ENCODE measurements at places on chromosomes 4 and X.

DNA sequence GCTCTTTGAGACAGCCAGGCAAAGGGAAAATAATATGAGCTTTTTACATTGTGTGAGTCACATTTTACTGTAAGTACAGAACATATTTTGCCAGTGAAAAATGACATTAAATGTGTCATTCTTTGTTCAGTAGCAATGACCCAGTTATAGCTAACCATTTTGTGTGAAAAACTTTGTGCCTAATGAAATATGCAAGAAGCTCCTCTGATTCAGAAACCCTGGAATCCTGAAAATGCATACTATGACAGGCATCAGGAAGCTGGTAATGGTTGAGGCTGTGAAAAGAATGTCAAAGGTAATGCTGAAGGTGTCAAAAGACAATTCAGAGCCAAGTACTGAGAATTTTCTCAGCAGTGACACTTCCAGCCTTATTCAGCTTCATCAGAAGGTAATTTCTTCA, 549.5 kb upstream of the SMIM31 start:
- DNase-seq: no peak

DNA sequence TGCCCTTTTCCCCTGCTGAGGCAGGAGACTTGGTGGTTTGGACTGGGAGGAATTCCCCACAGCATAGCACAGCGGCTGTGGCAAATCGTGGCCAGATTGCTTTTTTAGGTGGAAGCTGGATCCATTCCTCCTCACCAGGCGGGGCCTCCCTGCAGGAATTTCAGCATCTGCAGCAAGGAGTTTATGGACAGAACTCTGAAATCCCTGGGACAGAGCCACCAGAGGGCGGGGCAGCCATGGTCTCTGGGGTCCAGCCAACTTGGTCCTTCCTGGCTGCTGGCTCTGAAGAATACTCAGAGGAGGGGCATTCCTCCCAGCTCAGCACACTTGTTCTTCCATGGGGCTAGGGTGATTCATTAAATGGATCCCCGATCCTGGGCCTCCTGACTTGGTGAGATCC, 794.3 kb downstream of the SH3BGRL start:
- no peak for DNase-seq

DNA sequence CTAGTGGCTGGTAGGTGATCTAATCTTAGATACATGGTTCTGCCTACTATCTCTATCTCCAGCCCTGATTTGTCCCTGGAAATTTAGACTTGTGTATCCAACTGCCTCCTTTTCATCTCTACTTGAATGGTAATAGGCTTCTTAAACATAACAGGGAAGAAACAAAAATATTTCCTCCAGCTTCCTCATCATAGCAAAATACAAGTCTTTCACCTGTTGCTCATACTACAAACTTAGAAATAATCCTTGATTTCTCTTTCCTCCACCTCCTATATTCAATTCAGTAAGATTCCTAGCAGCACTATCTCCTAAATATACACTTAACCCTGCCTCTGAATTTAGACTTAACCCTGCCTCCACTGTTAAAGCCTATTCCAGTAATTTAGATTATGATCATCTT, 373.3 kb upstream of the ACTRT1 start:
- no peak for DNase-seq

DNA sequence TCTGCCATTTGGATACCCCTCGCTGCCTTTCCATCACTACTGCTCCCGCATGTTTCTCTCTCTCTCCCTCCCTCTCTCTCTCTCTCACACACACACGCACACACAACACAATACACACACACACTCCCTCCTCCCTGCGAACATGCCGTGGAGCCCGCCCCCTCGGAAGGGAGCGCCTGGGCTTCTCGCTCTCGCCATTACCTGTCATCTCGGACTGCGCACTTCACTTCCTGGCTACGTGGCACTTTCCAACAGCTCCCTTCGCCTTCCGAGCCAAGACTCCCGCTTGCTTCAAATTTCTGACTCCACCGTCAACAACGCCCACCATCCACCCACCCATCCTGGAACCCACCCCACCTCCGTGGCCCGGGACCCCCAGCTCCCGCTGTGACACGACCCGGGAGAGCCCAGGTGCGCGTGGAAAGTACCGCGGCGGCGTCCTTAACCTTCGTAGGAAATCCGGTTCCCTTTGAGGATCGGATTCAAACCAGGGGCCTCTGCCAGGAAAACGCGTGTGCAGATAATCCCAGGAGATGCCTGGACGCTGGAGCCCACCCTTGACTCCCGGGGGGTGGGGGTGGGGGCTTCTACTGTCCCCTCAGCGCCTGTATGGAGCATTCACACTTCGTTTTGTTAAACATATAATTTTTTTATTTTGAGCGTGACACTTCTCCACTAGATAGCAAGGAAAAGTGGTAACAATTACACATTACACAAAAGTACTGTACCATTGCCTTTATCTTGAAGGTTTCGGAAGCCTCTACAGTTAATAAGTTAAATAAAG, 12.5 kb downstream of the ARX start:
- no peak for DNase-seq

DNA sequence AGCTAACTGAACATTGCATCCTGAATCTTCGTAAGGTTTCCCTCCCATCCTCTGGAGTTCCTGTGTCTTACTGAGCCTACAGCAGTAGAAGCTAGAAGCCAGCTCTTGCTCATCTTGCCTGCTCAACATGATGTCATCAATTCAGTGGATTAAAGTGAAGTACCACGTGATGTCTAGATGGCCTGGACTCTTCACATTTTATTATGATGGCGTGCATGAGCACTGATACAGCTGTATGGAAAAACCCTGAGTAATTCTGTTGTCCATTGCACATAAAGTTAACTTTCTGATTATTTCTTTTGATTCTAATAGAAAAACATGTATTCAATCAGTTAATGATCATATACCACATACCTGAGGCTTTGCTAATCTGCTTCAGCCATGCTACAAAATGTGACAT, 2387.7 kb upstream of the TENM3 start:
- no peak for DNase-seq

GRCh38 chr4:115664285-115664684, 550.9 kb upstream of the NDST4 start:
- DNase-seq: no peak

DNA sequence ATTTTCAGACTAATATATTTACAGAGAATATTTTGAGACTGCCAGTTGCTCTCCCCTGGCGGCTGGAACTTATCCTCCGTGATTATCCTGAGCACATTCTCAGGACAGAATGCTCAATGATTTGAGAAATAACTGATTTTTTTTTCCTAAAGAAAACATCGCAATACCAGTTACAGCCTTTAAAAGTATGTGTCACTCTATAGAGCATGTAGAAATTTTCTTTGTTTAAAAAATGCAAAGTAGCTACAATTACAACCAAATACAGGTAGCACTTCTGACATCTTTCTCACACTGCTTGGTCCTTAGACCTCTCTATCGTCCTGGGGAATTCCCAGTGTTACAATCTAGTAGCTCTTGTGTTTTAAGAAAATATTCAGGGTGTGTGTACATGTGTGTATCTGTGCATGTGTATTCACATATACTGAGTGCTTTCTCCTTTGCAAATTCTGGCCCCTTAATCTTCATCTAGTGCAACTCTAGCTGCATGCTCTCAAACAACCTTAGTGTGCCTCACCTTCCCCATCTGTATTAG, 13.8 kb downstream of the APBB2 start:
- no peak for DNase-seq

GRCh38 chr4:814312-814850, 11.5 kb downstream of the CPLX1 start:
- no peak for DNase-seq

- DNase-seq: no peak
Measured at GRCh38 chr4:139789096-139789654, 123.6 kb downstream of the MGST2 start.

DNA sequence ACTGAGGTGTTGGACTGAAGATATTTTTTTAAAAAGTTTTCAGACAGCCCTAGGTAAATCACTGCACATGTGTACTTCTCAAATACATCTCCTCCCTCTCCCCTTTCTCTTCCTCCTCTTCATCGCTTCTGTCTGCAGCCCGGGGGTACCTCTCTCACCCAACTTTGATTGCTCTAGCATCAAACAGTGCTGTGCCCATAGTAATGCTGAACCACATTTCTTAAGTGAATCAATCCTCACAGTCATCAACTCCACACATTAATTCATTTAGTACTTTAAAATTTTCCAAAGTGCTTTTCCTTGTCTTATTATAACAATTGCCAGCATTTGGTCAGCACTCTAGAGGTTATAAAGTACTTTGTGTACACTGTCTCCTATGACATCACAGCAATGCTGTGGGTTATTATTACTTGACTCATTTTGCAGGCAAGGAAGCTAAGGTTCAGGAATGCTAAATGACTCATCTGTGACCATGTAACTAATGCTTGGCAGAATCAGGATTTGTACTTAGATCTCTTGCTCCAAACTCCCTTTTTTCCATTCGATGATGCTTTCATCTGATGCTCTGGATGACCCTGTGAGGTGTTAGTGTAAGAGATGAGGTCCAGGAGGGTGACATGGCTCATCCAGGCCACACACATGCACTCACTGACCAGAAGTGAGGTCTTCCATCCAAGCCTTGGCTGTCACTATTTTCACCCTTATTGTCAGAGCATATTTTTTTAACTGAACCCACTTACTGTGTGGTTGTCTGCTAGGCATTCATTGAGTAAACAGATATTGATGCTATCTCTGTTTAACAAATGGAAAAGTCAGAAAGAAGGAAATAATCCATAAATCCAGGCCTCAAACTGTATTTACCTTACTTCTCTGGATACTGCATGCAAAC, 58.8 kb downstream of the RHOH start:
- no peak for DNase-seq

DNA sequence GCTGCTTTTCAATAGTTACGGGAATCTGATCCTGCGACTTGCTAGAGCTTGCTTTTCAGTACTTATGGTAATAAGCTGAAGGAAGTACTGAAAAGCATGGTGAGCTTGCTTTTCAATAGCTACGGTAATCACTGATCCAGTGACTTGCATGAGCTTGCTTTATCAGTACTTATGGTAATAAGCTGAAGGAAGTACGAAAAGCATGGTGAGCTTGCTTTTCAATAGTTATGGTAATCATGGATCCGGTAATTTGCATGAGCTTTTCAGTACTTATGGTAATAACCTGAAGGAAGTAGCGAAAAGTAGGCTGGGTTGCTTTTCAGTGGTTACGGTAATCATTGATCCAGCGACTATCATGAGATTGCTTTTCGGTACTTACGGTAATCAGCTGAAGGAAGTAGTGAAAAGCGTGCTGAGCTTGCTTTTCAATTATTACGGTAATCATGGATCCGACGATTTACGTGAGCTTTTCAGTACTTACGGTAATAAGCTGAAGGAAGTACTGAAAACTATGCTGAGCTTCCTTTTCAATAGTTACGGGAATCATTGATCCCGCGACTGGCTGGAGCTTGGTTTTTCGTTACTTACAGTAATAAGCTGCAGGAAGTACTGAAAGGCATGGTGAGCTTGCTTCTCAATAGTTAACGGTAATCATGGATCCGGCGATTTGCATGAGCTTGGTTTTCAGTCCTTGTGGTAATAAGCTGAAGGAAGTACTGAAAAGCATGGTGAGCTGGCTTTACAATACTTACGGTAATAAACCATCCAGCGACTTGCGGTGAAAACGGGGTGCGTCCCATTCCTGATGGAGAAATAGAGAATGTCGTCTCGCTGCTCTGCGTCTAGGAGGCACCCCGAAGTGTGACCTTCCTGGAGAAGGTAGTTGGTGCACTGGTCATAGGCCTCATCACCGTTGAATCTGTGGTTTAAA, 6.5 kb downstream of the CRLF2 start:
- DNase-seq: peak; percentile 76

GRCh38 chr4:11901089-11901488, 472.4 kb upstream of the HS3ST1 start:
- no peak for DNase-seq

- no peak for DNase-seq
Measured at GRCh38 chr4:1846580-1846979, 9.4 kb downstream of the LETM1 start.

- DNase-seq: no peak
Measured at GRCh38 chr4:95637043-95637600, 88.3 kb upstream of the UNC5C start.

DNA sequence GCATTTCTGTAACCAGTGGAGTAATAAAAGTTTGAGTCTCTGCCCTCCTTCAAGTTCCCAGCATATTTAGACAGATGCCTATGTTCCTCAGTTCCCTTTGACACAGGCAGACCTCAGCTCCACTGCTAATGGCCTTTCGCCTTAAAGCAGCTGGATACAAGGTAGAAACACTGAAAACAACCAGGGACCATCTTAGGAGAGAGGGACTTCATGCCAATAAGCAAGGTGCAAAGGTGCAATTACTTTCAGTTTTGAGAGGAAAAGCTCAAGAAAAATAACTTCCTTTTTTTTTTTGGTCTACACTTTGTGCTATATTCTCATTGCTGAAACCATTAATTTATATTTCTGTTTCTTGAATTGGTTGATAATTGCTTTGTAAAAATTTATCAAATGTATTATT, 781.9 kb upstream of the GALNTL6 start:
- DNase-seq: no peak

GRCh38 chrX:108468486-108468885, 28.8 kb downstream of the COL4A5 start:
- no peak for DNase-seq

GRCh38 chr4:25157081-25157480, 3.2 kb downstream of the SEPSECS start:
- no peak for DNase-seq

GRCh38 chrX:56268888-56269287, 36.7 kb downstream of the KLF8 start:
- no peak for DNase-seq

DNA sequence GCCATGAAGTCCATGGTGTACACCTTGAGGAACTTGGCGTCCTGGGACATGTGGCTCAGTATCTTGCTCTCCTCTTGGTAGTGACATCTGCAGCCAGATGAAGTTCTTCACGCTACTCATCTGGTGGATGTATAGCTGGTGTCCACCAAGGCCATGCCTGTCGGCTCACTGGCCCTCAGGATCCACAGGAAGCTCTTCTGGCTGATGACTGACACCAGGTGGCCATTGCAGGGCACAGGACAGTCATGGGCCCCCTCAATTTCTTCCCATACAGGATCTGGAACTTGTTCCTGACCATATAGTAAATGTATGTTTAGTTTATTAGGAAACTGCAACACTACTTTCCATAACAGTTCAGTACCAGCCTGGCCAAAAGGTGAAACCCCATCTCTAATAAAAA, 10.3 kb upstream of the CLCN5 start:
- no peak for DNase-seq

DNA sequence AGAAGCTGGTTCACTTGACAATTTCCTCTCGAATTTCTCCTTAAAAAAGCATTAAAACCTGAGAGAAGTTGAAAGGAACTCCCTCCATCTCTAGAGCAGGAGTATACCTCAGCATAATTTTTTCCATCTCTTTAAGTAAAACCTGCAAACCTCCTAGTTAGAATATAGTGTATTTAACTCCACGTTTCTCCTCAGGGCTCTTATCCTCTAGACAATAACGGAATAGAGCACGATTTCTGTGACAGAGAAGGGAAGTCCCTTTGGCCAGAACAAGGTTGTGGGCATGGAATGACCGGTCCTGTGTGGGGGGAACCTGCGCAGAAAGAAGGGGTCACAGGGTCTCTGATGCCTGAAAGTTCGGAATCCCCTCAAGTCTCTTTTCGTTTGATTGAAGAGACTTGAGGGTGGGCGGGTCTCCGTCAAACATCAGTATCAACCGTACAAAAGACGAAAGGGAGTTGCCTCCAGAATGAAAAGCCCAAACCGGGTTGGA, 697 bp downstream of the ZNF280C start:
- DNase-seq: no peak
